Hematopoietic multipotent progenitor cell treated with erythropoietin and hydrocortisone succinate and interleukin-3 and kit ligand, for 4 days (in vitro differentiated cells): ENCODE measurements at places on chromosomes 11 and 22.

DNA sequence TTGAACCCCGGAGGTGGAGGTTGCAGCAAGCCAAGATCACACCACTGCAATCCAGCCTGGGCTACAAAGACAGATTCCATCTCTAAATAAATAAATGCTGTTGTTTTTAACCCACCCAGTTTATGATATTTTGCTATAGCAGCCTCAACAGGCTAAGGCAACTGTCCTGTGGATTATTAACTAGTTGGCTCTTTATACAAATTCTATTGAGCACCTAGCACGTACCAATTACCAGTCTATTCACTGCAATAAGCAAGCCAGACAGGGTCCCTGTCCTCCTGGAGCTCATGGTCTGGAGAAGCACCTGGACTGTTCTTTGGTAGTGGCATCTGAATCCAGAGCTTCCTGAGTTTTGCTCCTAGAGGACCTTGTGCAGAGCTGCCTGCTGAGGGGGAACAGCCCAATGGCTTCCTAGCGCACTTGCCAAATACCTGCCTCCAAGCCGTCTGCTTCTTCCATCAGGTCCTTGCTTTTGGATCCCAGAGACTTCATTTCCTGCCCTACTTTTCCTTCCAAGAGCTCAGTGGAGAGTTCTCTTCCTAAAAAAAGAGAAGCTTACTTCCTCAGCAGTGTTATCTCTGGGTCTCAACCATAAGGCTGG is 49.9 kb upstream of the MICAL2 start:
- no peak for DNase-seq

- peak; percentile 58 for DNase-seq
Observed at GRCh38 chr11:65043881-65044501, 3.0 kb downstream of the SAC3D1 start.

- peak; percentile 97 for DNase-seq
Observed at GRCh38 chr11:65934014-65934413, 11.3 kb upstream of the TSGA10IP start.

- DNase-seq = no peak
Observed at GRCh38 chr11:68041617-68042218, 2.9 kb downstream of the TCIRG1 start.

GRCh38 chr11:46574656-46575055 is 19.2 kb downstream of the AMBRA1 start:
- no peak for DNase-seq

- no peak for DNase-seq
Observed at GRCh38 chr11:75351541-75351790, at the start of gene ARRB1. ARRB1 (minus strand) TSS chr11:75351661; CDS start chr11:75351607, 54 bp downstream.
